Activated T-helper 17 cell treated with anti-CD3 and anti-CD28 coated beads, Interleukin-2, amount 50 U/mL, for 72 hours (primary cell): ENCODE measurements at places on chromosomes 16 and 17. TPM values are rescaled to one million over a fixed set of nuclear protein-coding genes. Genes with fewer than 3 reads are reported as not detected.

GRCh38 chr16:67326472-67327309 is at the start of the genes KCTD19 and LRRC36:
Gene KCTD19, minus strand, starts transcription at chr16:67326741. Its CDS starts 34 bp downstream, at chr16:67326707.
Gene LRRC36, plus strand, starts transcription at chr16:67326815. Its CDS starts 48 bp downstream, at chr16:67326863.
- ATAC-seq = peak; percentile 89

DNA sequence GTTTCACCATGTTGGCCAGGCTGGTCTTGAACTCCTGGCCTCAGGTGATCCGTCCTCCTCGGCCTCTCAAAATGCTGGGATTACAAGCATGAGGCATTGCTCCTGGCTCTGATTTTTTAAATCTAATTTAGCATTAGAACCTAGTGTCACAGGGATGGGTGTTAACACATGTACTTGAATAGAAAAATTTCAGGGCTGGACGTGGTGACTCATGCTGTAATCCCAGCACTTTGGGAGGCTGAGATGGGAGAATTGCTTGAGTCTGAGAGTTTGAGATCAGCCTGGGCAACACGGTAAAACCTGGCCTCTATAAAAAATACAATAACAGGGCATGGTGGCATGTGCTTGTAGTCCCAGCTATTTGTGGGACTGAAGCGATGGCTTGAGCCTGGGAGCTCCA is 6.0 kb upstream of the RNF135 start:
- no peak for ATAC-seq

DNA sequence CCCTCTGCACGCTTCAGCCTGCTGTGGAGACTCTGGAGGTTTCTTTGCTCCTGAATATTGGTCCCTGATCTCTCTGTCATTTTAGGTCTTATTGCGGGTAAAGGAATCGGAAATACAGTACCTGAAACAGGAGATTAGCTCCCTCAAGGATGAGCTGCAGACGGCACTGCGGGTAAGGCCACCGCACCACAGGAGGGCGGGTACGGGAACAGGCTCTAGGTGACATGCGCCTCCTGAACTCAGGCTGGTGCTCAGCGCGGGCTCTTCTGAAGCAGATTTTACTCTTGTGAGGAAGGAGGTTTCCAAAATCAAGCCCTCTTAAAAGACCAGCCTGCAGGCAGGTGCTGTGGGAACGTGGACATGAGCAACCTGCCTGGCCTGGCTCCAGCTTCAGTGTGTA is 29.8 kb downstream of the PLD6 start:
- peak; percentile 27 for ATAC-seq

The TMEM238L gene
- not detected for total RNA-seq

The C16orf86 gene
- 1.8 TPM for total RNA-seq

The GPR142 gene
- not detected for total RNA-seq

DNA sequence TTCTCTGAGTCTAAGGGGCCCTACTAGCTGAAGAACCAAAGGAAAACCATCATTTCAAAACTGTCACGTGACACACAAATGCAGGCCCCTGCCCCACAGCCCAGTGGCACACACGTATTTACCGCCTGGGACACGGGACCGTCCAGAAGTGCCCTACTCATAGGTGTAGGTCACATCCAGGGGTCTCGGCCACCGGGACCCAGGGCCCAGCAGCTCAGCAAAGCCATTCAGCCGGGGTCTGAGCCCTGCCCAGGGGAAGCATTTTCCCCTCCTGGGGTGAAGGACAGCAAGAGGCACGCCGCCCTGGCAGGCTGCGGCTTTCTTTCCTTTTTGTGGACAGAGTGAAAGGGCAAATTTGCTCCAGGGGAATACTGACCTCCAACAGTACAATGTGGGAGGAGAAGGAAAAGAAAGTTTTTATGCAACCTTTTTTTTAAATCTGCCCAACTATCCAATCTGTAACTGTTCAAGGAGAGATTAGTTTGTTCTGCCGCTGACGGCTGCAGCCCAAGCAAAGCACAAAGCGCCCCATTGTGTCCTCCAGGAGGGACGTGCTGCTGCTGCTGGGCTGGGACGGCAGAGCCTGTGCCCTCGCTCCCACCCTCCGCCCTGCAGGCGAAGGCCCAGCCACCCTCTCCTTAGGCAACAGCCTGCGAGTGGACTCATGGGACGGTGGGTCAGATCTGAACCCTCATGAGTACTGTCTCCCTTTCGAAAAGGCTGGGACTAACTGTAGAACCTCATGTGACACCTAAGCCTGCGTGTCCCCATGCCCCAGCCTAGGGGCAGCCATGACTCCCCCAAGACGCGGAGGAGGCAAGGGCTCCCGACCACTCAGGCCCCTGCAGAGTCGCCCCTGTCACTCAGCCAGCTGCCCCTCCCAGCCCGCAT is 21.3 kb downstream of the SLC7A5 start:
- ATAC-seq = no peak

GRCh38 chr16:9402293-9402860 is 310.9 kb downstream of the HAPSTR1 start:
- no peak for ATAC-seq

The CBX2 gene
- total RNA-seq = 1.6 TPM

- no peak for ATAC-seq
Observed at GRCh38 chr16:1792836-1793577, 498 bp downstream of the IGFALS start.

DNA sequence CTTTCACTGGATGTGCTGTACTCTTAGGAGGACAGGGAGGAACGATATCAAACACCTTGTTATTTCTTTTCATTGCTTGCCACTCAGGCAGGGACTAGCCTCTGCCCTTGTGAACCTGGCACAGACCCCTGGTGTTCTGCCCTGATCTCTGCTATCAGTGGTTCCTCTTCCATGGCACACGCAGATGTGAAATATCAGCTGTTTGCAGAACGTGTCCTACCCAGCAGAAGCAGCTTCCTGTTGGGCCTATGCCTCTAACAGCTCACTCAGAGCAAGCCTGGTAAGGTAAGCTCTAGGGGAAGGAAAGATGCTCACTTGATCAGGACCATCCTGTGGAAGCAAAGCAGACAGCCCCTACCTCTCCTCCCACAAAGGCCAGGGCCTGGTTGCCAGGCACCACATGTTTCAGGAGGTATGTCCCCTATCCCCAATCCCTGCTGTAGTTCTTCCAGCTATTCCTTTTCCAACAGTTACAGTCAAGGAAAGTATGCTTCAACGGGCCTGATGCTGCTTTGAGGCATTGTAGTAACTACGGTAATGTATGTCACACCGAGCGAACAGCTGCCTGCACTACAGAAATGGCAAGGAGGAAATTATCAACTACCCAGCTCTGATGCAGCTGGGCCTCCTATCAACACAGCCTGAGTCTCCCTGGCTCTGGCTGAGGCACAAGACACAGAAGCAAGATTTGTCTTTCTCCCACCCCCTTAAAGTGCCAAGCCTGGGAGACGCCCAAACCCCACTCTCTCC is 41.3 kb upstream of the GFOD2 start:
- no peak for ATAC-seq

The SYNRG gene
- 63.8 TPM for total RNA-seq

The SLC35G6 gene
- total RNA-seq = not detected

DNA sequence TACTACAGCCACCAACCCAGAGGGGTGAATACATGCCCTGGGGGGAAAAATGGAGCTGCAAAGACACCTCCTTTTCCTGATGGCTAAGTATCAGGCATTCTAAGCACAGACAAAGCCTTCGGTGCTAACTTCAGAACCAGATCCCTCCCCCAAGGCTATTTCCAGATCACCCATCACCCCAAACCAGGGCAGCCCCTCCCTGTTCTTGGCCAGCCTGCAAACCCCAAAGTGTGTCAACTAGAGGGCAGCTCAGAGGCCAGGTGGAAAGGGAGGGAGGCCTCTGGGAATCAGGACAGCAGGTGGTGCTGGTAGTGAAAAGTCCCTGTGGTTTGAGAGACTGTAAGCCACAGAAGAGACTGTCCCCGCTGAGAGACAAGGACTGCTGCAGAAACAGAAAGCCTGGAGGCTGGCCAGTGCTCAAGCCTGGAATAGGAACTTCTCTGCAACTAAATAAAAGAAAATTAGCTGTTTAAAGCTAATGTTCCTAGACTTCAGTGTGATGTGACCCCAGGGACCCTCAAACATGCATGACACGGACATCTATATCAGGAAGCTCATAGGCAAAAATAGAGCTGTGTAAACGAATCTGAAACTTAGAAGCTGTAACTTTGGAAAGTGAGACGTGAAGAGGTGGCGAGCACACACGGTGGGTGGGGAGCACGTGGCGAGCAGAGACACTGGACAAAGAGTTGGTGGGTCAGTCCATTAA is 9.1 kb downstream of the TUBG1 start:
- peak; percentile 57 for ATAC-seq

The PYDC1 gene
- total RNA-seq = 0.61 TPM

GRCh38 chr16:72240466-72240865 is 68.5 kb upstream of the PMFBP1 start:
- no peak for ATAC-seq

The CPHXL2 gene
- total RNA-seq = not detected

GRCh38 chr17:76213491-76213890 is 26.8 kb downstream of the RNF157 start:
- no peak for ATAC-seq

- peak; percentile 37 for ATAC-seq
Observed at GRCh38 chr16:85557083-85557970, 55.8 kb upstream of the GSE1 start.

DNA sequence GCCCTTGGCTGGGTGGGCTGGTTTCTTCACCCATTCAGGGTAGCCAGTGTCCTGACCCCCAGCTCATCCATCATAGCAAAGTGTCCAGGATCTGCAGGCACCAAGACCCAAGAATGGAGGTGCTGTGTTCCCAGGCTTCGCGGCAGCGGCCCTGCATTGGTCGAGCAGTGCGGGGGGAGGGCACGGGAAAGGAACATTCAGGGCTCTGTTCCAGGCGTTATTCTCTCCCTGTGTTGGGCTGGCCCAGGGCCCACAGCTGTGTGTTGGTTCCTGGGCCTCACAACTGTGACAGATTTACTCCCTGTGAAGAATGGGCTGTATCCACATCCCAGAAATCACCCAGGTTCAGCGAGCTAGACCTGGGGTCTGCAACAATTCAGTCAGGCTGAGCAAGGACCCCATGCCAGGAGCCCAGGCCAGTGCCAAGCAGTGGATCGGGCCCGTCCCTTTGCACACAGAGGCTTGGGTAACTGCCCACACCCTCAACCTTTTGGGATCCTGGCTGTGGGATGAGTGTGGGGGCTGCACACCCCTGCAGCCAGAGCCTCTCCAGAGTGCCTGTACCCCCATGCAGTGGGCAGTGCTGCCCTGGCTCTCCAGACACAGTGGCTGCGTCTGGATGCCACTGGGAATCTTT is 10.0 kb downstream of the GPT2 start:
- ATAC-seq = no peak

DNA sequence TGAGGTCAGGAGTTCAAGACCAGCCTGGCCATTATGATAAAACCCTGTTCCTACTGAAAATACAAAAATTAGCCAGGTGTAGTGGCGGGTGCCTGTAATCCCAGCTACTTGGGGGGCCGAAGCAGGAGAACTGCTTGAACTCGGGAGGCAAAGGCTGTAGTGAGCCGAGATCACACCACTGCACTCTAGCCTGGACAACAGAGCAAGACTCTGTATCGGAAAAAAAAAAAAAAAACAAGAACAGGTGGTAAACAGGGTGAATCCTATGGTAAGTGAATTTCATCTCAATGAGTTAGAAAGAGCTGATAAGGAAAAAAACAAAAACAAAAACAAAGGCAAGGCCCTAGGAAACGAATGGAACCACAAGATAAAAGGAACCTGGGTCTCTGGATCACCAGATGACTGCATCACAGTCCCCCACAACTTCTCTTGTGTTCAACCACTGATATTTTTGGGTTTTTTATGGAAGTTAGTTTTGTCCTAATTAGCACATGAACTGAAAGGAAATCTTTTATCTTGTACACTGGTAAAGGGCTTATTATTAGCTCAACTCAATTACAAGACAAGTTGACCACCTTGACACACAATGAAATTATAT is 21.0 kb downstream of the GLG1 start:
- ATAC-seq = no peak

DNA sequence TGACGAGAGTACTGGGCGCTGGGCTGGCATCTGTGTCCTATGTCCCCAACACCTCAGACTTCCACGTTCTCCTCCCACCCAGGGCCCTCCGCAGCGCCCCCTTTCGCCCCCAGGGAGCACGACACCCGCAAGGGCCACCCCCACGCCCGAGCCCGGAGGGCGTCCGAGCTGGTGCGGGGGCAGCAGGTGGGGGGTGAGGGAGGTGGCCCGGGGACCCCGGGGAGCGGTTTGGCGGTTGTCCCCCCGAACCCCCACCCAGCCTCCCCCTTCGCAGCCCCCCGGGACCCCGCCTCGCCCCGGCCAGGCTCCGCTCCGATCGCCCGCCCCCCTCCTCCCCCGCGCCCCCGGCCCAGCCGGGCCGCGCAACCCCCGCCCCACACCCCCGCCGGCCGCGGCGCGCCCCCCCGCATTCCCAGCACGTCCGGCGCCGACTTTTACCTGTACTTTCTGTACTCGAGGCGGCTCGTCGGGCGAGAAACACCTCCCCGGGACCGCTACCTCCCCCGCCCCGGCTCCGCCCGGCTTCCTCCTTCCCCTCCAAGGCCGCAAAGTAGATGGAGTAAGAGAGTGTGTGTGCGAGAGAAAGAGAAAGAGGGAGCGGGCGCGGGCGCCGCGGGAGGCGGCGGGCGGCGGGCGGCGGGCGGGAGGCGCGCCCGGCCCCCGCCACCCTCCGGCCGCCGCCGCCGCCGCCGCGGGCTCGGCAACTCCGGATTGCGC is 901 bp downstream of the CDYL2 start:
- ATAC-seq = peak; percentile 12

The SLC47A2 gene
- not detected for total RNA-seq

GRCh38 chr17:31595076-31595475 is 203.6 kb downstream of the RAB11FIP4 start:
- ATAC-seq = no peak

DNA sequence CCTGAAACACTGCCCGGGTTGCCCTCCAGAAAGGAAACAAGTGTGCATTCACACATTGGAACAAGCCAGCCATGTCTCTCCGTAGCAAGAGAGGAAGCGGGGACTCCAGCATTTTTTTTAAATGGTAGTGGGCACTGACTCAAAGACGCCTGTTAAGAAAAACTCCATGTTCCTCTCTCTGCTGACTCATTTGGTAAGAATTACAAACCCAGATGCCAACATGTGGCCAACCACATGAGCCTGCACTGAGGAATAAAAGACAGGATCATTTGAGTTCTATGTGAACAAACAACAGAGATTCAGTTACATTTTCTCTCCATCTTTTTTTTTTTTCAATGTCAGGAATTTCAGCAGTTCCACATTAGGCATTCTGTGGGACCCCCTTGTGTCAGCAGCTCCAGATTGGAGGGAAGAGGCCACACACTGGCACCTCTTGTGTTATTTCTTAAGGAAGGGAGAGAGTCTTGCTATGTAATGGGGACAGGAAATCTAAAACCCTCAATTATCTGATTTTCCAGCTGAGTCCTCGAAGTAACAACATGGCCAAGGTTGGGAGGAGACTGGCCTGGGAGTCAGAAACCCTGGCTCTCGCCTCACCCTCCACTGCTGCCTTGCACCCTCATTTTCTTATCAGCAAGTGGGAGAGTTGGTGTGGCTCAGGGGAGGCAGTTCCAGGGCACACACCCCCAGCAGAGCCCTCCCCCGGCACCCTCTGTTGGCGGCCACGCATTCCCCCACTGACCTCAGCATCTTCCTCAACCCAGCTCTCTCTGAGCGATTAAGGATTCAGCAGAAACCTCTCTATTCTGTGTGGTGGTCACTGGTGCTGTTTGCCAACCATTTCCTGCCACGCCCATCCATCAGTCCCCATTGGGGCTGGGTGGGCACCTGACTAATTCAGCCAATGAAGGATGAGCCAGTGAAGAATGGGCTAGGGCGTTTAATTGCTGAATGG is 173.0 kb downstream of the FOXL1 start:
- ATAC-seq = no peak
